ENCODE measurements at places on chromosomes 5 and 9.

- H3K27ac ChIP-seq = no peak overlapping the region
- DNase-seq = no peak
- no peak overlapping the region for H3K4me3 ChIP-seq
- H3K27me3 ChIP-seq = no peaks in the 10 kb centered on the region
- peaks cover 16% of the 10 kb centered on the region for H3K36me3 ChIP-seq
These were observed 63.3 kb downstream of the PLPP1 start for GRCh38 chr5:55471468-55471867.

GRCh38 chr5:157275403-157275802 lies 9.5 kb downstream of the CYFIP2 start:
- peaks cover 45% of the 10 kb centered on the region for H3K4me1 ChIP-seq
- no peak overlapping the region for H3K4me3 ChIP-seq
- H3K36me3 ChIP-seq = peaks cover 64% of the 10 kb centered on the region
- H3K27ac ChIP-seq = no peak overlapping the region
- DNase-seq = no peak

DNA sequence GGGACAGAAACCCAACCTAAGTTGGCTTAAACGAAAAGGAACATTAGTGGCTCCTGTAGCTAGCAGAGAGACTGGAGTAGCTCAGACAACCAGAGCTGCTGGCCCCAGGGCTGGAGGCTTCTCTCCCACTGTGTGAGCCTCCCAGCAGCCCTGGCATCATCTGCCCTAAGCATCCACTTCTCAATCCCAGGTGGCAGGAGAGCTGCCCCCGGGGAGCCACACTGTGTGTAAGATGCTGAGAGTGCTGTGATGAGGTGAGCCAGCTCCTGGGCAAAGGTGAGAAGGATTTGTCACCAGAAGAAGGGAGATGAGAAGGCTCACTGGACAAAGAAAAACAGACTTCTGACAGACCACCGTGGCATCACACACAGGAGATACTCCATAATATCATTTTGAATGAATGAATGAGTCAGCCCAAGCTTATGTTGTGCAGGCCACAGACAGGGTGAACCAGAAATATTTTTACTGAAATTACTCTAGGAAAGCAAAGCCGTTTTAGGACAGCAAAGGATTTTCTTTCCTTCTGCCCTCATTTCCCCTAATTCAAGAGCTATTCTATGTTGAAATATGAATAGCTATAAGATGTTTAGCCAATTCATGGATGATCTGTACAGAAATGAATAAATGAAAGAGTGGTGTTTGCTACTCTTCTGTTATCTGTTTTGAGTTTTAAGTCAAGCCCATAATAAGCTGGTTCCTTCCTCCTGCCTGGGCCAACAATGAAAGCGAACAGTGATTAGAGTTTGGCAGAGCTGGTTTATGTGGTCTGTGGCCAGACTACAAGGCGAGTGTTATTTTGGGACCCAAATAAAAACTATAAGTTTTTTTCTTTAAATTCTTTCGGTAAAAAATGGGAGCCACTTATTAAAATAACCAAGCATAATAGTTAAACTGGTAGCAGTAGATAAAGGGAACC lies 57.4 kb upstream of the ECM2 start:
- no peak overlapping the region for H3K4me3 ChIP-seq
- no peak for DNase-seq
- no peaks in the 10 kb centered on the region for H3K27me3 ChIP-seq
- no peaks in the 10 kb centered on the region for H3K4me1 ChIP-seq
- H3K27ac ChIP-seq = no peak overlapping the region

DNA sequence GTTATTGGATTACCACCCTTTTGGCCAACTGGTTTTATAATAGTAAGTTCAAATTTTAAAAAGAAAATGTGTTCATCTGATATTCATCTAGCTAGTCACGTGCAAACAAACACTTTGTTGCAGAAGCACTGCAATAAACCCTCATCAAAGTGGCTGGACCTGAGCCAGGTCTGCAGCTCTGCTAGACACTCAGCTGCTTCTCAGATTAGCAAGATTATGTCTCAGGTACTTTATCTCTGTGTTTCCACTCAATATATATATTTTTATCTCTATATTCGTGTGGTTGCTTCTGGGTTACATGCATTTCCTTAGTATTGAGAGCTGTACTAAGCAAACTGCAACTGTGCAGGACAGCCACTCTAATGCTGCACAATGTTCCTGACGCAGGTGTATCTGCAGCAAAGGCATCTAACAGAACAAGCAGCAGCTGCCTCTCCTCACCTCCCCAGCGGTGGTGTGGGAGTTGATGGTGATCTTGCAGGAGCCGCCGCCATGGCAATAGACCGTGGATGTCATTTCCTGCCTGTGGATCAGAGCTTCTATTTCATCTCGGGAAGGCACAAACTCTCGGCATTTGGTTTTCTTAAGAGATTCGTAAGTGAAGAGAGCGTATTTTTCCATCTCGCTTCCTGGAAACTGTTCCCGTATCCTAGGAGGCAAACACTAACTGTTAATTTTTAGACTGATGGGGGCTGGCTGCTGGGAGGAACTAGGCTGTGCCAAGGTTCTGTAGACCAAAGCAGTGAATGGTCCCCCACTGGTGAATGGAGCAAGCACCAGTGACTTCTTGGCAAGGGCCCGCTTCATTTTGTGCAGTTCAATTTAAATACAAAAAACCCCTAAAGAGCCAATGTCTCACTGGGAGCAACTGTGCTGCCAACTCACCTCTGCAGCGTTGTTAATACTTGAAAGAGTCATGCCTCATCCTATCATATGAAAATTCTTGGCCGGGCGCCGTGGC lies 56.7 kb upstream of the RETREG1 start:
- no peak overlapping the region for H3K4me3 ChIP-seq
- no peaks in the 10 kb centered on the region for H3K27me3 ChIP-seq
- no peak for DNase-seq
- no peaks in the 10 kb centered on the region for H3K36me3 ChIP-seq
- H3K27ac ChIP-seq = no peak overlapping the region
- H3K4me1 ChIP-seq = no peaks in the 10 kb centered on the region

DNA sequence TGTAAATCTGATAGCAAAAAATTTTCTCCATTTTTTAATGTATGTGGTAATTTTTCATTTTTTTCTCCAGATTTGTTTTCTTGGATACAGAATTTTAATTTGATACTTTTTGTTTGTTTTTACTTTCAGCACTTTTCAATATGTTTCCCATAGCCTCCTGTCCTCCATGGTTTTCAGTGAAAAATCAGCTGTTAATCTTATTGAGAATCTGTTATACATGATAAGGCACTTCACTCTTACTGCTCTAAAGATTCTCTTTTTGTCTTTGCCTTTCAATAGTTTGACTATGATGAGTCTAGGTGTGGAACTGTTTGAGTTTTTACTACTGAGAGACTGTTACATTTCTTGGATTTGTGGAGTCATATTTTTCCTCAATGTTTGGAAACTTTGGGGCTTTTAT lies 455.7 kb upstream of the NUDT12 start:
- peaks cover 2% of the 10 kb centered on the region for H3K36me3 ChIP-seq
- DNase-seq = no peak
- H3K27me3 ChIP-seq = no peaks in the 10 kb centered on the region

Data from stimulated activated naive B cell treated with anti-CD40 and anti-IgM and Interleukin-4, amounts not matched to agents 10 μg/mL and 1 μg/mL and 100 μg/mL, for 72 hours (primary cell).